ENCODE measurements at places on chromosomes 5 and 9.

DNA sequence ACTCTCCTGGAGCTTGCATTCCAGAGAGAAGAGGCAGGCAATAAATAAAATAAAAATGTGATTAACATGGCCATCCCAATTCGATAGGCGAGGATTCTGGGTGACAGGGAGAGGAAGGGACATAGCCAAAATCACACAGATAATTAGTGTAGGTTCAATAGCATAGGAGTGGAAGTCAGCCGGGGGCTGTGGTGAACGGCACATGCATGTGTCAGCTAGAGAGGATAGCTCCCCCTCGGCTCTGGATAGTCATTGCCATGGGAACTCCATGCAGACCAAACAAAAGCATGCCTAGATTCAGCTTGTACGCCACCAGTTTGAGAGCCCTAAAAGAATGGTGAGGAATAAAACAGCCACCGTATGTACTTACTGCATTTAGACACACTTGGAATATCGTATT is 223.5 kb downstream of the GRIA1 start:
- no peak for DNase-seq

DNA sequence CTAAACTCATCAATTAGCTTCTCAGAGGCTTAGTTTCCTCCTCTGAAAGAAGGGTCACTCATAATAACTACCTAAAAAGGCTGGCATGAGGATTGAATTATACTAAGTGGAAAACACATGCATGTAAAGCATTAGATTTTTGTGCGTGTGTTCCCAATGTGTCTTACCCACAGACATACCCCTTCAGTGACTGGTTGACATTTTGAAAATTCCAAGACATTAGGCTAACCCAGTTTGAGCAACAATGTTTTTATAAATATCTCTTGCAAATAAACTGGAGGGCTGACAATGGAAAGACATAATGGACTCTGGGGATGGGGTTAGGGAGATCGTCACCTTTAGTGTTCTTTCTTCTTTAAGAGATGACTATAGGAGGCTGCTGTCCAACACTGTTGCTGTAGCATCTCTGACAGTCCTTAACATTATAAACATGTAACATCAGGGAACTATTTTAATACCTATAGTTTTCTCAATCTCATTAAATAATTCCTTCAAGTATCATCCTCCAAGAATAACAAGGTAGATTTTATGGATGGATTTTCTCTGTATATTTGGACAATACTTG is 24.3 kb downstream of the HMHB1 start:
- no peak for DNase-seq

GRCh38 chr5:149228618-149229297 is 42.9 kb upstream of the AFAP1L1 start:
- no peak for DNase-seq

DNA sequence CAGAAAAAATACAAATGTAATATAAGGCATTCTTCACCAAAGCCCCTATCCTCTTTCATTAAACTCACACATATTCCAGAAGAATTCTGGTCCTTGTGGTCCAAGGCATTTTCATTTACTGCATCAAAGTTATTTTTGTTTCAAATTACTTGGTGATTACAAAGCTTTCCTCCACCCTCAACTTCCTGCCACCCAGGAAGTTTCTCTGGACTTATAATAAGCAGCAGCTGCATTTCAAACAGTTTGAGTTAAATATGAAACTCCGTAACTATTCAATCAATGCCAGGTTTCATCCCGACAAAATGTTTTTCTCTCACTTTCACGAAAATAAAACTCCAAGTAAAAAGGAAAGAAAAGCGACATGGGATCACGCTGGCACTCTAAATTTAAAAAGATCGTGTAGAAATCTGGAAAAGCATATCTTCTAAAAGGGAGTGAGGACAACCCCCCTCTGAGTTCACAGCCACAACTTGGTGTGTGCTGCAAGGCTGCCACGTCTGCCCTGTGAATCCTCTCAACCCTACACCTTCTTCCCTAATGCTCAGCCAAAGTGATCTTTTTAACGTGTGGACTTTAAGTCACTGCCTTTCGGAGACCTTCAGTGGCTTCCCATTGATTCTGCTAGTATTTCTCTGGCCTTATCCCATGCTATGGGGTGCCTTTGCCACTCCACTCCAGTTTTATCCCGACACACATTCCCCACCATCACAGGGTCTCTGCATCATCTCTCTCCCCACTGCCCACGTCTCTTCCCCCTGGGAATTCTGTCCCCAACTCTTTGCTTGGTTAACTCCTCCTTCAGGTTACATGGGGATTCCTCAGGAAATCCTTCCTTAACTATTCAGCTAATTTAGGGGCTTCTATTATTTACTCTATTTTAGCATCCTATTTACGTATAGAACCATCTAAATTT is 91.1 kb upstream of the CER1 start:
- no peak for DNase-seq

DNA sequence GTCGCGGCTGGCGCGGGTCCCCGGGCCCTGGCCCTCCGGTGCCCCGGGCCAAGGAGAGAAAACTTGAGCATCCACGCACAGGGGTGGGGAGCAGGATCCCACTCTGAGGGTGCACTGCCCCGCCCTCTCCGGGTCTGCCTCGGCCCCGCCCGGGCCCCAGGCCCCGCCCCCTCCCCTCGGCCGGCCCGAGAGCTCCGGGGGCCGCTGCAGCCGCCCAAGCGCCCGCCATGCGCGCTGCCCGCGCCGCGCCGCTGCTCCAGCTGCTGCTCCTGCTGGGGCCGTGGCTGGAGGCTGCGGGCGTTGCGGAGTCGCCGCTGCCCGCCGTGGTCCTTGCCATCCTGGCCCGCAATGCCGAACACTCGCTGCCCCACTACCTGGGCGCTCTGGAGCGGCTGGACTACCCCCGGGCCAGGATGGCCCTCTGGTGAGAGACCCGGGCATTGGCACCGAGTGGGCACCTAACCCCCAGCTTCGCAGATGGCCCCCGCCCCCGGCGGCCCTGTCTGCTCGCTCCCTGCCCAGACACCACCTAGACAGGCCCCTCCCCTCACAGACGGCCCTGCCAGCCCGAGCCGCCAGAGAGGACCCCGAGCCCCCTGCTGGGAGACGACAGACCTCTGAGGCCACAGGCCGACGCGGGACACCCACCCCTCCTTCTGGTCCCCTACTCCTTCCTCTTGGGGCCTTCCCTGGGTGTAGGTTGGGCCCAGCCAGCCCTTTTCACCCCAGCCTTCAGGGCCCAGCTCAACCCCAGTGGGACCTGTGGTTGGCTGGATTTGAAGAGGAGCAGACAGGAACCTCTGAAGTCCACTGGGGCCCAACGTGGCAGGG is at the start of gene CERCAM:
Gene CERCAM, plus strand, starts transcription at position 207 of the 831 bp plus-strand sequence. Its CDS starts 21 bp downstream, at position 228.
- peak; percentile 53 for DNase-seq

GRCh38 chr9:122377241-122378164 is 6.7 kb downstream of the PTGS1 start:
- DNase-seq = no peak

GRCh38 chr9:96877269-96877668 is 23.0 kb upstream of the ZNF782 start:
- no peak for DNase-seq

GRCh38 chr9:20884985-20885593 is 146.4 kb downstream of the HACD4 start:
- peak; percentile 9 for DNase-seq

DNA sequence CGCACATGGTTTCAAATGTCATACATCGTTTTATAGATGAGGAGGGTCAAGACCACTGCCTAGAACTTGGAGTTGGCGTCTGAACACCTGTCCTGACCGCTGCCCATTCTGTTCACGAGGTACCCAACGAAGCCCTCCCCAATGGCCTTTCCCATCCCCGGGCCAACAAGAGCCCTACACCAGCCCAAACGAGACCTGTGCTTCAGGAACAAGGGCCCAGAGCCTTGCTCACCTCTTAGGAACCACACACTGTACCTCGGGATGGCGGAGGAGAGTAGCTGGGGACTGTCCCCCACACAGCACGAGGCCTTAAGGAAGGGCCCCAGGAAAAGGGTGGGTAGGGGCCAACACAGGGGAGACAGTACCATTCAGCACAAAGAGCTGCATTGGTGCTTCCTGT is 3.0 kb downstream of the SURF6 start:
- DNase-seq = no peak

DNA sequence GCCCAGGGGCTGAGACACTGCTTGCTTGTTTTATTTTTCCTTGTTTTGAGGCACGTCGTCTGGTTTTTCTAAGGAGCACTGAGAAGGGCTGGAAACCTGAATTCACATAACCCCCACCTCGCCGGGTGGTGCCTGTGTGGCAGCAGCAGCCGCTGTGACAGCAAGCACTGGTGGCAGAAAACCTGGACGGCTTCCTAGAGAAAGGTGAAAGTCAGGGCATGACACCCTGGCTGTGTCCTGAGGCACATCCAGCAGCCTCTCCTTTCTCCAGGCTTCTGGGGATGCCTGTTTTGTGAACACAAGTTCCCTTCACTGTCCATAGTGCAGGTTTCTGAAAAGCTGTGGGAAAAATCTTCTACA is 29.2 kb downstream of the MRPL36 start:
- DNase-seq = no peak

DNA sequence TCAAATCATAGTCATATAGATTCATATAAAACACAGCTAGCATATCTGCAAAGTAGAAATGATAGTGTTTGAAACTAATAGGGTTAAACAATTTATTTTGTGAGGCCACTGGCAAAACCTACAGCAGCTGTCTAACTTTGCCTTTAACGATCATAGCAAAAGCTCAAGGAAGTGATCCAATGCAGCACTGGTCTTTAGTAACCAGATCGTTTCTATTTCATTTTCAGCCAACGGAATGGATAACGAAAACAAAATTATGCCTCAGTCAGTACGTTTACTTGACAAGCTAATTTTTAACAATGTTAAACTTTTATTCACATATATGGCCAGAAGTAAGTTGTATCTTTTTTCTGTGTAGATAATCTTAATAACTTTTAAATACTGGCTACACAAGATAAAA is 17.7 kb downstream of the MLLT3 start:
- DNase-seq = no peak

DNA sequence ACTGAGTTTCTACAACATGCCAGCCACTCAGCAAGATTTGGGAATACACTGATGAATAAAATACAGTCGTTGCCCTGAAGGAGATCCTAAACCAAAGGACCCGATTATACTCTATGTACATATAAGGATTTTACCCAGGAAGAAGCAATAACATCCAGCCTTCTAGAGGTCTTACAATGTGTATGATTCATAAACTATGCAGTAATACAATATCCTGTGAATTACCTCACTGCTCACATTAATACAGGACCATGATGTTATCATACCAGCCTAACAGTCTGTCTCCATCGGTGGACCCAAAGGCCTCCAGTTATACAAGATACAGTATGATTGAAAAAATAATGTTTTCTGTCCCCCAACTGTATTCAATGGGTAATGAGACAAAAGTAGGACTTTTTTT is 310.5 kb upstream of the TRPM3 start:
- no peak for DNase-seq

- DNase-seq = no peak
These were observed 992 bp downstream of the SH2D3C start for GRCh38 chr9:127777368-127777980.

GRCh38 chr9:134814598-134815215 is 65.9 kb upstream of the FCN2 start:
- no peak for DNase-seq

GRCh38 chr5:73596705-73597328 is 29.2 kb upstream of the ARHGEF28 start:
- no peak for DNase-seq

GRCh38 chr5:116466727-116467464 is 107.7 kb downstream of the SEMA6A start:
- DNase-seq = no peak

GRCh38 chr5:14816999-14817761 is 54.4 kb downstream of the ANKH start:
- no peak for DNase-seq

DNA sequence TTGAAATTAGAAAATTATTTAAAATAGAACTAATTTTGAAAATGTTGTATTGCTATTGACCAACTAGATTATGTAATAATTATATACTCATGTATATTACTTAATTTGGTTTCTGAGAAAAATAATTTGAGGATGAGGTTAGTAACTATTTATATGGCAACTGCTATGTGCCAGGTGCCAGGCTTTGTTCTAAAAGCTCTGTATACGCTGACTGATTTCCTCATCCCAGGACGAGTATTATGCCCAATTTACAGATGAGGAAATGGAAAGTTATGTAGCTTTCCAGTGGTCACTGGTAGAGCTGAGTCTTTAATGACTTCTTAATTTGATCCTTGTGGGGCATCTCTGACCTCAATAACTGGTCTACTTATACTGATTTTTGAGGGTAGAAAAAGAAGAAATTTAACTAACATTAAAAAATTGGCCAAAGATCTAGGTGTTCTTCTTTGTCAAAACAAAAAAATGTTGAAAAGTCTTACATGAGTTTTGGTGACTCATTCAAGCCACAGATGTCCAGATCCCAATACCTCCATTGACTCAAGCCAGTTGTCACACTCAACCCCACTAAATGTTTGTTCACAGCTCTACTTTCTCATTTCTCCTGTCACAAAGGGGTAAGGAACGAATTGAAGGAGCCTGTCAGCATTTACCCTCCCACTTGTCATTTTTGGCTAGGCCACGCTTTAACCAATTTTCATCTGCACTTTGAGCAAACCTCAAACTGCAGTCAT is 228.1 kb upstream of the MEF2C start:
- DNase-seq = no peak

DNA sequence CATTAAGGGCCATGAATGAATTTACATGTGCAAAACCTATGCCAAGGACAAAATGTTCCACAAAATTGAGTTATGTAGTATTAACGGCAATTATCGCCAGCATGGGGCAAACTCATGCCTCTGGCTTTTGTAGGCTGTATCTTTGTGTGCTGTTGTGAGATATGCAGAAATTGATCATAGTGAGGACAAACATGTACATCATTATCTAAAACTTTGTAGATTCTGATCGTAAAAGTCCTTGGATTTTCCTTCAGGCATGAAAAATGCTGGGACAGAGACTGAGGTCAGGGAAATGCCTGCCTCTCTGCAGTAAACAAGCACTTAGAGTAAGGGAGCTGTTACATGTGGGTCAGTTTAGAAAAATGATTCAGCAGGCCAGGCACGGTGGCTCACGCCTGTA is 5.9 kb upstream of the TXNDC8 start:
- no peak for DNase-seq

DNA sequence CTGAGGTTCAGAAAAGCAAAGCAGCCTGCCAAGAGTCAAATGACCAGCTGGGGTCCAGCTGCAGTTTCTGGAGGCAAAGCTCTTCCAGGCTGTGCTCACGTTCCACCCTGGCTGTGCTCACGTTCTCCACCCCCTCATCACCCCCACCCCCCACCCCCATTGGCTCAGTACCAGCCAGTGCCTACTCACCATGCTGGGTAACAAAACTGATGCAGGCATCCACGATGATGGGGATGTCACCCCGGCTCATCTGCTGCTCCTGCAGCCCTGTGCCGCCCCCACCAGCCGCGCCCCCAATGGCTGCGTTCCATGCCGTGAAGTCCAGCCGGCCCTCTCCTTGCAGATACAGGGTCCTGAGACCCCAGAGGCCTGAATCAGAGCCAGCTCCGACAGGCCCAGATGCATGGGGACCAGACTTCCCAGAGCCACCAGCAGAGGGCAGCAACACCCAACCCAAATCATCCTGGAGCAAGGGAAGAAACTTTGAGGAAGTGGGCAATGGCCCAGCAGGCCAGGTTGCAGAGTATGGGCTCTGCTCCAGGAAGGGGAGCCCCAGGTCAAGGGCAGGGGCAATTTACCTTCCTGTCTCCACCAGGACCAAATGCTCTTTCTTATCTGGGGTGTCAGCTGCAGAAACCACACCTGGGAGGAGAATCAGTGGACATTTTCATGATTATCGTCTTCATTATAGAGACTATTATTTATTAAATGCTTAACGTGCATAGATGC is 13.7 kb upstream of the FCHSD1 start:
- DNase-seq = peak; percentile 73

GRCh38 chr5:54874337-54875021 is 110.9 kb downstream of the ESM1 start:
- no peak for DNase-seq

Measured in naive B cell (primary cell).